ENCODE measurements at places on chromosomes 2 and 18.

- DNase-seq: no peak
Measured at GRCh38 chr2:184113696-184114403, 484.5 kb upstream of the ZNF804A start.

GRCh38 chr2:15641530-15641982, 49.9 kb downstream of the DDX1 start:
- DNase-seq: no peak

- no peak for DNase-seq
Measured at GRCh38 chr2:120959426-120959825, 223.8 kb downstream of the GLI2 start.

DNA sequence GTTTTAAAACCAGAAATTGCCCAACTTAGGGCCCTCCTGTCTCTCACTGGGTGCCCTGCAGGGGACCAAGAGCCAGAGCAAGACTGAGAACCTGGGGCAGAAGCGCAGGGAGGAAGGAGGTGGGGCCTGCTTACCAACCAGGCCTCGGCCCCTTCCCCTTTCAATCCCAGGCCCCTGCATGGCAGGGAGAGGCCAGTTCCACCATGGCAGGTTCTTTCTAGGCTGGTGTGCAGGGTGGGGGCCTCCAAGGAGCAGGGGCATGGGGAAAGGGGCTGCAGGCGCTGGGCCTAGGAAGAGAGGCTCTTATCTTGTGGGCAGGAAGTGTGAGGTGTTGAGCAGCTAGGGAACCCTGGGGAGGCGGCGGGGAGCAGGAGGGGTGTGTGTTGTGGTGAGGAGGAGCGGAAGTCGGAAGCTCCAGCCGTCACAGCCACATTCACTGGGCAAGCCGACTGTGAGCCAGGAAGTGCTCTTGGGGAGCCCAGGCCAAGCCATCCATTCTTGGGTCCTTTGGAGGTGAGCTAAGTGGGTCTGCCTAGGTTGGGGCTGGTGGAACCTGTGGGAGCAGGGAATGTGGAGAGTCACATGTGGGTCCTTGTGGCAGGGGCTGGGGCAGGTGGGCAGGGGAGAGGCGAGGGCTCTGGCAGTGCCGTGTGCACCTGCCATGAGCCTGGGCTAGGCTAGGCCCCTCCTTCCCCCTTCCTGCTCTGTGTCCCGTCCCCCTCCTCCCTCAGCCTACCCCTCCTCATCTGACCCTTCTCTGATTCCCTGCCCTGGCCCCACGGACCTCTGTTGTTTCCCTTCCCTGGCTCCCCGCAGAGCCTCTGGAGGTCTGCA, at the start of gene PSD4:
TSS of gene PSD4 (plus strand) at position 430 of the 834 bp plus-strand sequence. CDS start 8,486 bp downstream, outside the sequence.
- no peak for DNase-seq

GRCh38 chr2:174788291-174788929, 24.1 kb upstream of the CHRNA1 start:
- no peak for DNase-seq

- no peak for DNase-seq
Measured at GRCh38 chr2:236033462-236033861, 134.7 kb downstream of the GBX2 start.

GRCh38 chr2:235925250-235925919, 242.8 kb downstream of the GBX2 start:
- DNase-seq: no peak

DNA sequence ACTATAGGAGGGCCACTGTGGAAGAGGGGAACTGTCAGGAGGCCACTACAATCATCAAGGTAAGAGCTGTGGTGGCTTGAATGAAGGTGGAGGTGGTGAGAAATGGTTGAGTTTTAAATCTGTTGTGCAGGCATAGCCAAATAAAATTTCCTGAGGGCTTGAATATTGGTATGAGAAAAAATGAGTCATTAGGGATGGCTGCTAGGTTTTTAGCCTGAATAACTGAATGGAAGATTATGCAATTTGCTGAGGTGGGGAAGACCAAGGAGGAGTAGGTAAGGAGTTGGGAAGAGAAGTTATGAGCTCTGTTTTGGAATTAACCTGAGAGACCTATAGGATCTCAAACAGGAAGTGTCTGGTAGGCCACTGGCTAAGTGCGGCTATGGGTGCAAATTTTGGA, 84.0 kb downstream of the KLHL14 start:
- no peak for DNase-seq

GRCh38 chr2:45031028-45031427, 21.8 kb upstream of the SIX2 start:
- DNase-seq: no peak

DNA sequence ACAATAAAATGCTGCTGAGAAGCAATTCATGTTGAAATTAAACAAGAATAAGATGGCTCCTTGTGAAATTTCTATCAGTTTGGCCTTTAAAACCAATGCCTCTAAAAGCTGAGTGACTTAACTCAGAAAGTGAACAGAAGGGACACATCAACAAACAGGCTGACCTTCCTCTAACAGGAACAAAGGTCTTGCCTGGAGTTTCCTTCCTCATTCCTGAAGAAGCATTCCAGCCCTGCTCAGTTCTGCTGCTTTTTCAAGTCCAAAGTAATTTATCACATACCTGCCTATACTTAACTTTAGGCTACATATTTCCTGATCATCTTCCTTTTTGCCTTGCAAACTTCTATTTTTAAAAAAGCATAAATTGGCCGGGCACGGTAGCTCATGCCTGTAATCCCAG, 14.1 kb downstream of the PTRHD1 start:
- no peak for DNase-seq

DNA sequence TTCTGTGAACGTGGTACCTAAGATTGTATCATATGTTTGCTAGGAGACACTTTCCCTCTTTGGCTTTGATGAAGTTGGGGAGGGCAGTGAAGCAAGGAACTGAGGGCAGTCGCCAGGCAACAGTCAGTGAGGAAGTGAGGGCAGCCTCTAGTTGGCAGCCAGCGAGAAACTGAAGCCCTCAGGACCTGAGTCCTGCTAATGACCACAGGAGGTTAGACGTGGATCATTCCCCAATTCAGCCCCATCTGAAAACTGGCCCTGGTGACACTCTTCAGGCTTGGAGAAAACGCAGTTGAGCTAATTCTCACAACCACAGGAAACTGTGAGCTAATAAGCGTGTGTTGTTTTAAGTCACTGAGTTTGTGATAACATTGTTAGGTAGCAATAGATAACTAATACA, 84.5 kb upstream of the REG3G start:
- no peak for DNase-seq

DNA sequence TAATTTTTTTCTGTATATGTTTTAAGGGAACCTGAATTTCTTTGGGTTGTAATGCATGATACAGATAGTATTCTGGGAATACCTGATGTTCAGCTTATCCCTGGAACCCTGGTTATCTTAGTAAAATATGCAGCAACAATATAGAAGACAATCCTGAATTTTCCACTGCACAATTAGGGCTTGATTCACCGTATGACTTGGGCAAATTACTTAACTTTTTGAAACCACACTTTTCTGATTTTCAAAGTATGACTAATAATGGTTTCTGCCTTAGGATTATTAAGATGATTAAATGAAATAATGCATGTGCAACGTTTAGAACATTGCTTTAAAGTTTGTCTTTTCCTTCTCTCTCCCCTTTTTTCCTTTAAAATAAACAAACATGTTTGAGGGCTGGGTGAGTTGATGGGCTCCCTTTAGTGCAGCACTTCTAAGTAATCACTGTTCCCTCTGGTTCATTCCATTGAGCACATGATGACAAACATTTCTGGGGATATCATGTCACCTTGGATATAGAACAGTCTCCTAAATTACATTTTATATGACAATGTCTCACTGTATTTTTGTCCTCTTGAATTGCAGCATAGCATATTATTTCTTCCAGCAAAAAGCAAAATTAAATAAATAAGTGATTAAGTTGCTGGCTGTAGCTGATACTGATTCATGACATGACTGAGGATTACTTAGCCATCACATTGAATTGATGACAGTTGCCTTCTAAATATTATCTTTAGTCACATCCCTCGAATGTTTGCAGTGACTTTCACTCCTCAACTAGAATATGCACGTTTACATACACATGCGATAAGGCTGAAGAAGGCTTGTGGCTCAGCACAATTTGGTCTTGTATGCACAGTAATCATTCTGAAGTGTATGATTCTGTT, 254.5 kb downstream of the NEDD4L start:
- no peak for DNase-seq

DNA sequence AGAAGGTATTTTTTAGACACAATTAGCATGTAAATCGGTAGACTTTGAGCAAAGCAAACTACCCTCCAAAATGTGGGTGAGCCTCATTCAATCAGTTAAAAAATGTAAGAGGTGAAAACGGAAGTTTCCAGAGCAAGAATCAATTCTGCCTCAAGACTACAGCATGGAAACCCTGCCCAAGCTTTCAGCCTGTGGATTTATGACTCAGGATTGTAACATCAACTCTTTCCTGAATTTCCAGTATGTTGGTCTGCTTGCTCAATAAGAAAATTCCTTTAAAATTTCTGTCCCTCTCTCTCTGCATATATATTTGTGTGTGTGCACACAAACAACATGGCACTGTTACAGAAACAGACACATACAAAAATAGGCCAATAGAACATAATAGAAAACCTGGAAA, 228.6 kb upstream of the DOK6 start:
- DNase-seq: no peak

- no peak for DNase-seq
Measured at GRCh38 chr2:41579806-41580205, 468.0 kb upstream of the PKDCC start.

DNA sequence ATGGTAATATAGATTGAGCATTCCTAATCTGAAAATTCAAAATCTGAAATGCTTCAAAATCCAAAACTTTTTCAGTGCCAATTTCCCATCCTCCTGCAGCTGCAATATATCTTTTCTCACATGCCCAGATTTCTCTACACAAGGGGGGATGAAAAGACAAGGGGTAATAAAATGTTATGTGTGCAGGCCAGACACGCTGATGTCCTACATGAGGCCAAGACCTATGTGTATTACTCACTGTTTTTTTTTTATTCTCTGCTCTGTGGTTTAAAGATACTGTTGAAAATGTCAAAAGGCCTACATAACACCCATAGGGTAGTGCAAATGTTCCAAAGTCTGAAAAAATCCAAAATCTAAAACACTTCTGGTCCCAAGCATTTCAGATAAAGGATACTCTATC, 41.2 kb upstream of the CWC22 start:
- DNase-seq: no peak

Data from DMS 273 treated with DMSO at 0.1 percent for 48 hours (cell line).